Osteocyte (in vitro differentiated cells): ENCODE measurements at places on chromosomes 2 and 18. TPM values are rescaled to one million over a fixed set of nuclear protein-coding genes. Genes with fewer than 3 reads are reported as not detected.
A peak's percentile ranks its signal among the peaks of the same experiment; 100 is the strongest.

GRCh38 chr18:74768096-74768495 is 170.4 kb downstream of the ZNF407 start:
- no peak overlapping the region for H3K27ac ChIP-seq
- no peak overlapping the region for H3K4me3 ChIP-seq
- no peak for DNase-seq
- no peaks in the 10 kb centered on the region for H3K4me1 ChIP-seq
- H3K27me3 ChIP-seq: no peaks in the 10 kb centered on the region

GRCh38 chr2:134762508-134762907 is 43.7 kb upstream of the TMEM163 start:
- peaks cover 3% of the 10 kb centered on the region for H3K27me3 ChIP-seq
- H3K4me1 ChIP-seq: no peaks in the 10 kb centered on the region
- DNase-seq: no peak

GRCh38 chr2:187548656-187549055 is 5.6 kb downstream of the TFPI start:
- DNase-seq: no peak
- H3K36me3 ChIP-seq: peaks cover 32% of the 10 kb centered on the region
- peak overlapping the region; percentile 81 for H3K4me3 ChIP-seq
- H3K27ac ChIP-seq: peak overlapping the region; percentile 90
- H3K4me1 ChIP-seq: peaks cover 78% of the 10 kb centered on the region
- H3K27me3 ChIP-seq: no peaks in the 10 kb centered on the region

CPLX4 gene
- total RNA-seq: not detected in 2 replicates
